ENCODE measurements at places on chromosomes 2 and 18. TPM values are rescaled to one million over a fixed set of nuclear protein-coding genes. Genes with fewer than 3 reads are reported as not detected.

GRCh38 chr2:164606557-164606956, 14.7 kb downstream of the GRB14 start:
- DNase-seq = no peak

DNA sequence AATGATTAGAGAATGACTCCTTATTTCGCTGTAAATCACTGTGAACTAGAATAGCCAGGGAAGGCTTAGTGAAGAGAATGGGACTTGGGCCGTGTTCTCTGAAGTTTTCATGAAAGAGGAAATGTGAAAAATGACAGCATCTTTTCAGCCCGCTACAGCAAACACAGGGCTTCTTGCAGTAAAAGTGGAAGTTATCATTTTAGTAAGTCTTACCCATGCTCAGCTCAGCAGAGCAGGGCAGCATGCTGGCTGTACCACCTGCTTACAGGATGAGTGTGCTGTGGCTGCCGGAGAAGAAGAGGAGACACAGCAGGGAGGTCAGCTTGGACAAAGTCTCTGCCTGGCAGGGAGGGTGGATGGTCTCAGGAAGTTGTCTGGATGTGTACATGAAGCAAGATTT, 300.7 kb upstream of the DLGAP1 start:
- no peak for DNase-seq

GRCh38 chr2:212732860-212733259, 194.3 kb upstream of the ERBB4 start:
- no peak for DNase-seq

DNA sequence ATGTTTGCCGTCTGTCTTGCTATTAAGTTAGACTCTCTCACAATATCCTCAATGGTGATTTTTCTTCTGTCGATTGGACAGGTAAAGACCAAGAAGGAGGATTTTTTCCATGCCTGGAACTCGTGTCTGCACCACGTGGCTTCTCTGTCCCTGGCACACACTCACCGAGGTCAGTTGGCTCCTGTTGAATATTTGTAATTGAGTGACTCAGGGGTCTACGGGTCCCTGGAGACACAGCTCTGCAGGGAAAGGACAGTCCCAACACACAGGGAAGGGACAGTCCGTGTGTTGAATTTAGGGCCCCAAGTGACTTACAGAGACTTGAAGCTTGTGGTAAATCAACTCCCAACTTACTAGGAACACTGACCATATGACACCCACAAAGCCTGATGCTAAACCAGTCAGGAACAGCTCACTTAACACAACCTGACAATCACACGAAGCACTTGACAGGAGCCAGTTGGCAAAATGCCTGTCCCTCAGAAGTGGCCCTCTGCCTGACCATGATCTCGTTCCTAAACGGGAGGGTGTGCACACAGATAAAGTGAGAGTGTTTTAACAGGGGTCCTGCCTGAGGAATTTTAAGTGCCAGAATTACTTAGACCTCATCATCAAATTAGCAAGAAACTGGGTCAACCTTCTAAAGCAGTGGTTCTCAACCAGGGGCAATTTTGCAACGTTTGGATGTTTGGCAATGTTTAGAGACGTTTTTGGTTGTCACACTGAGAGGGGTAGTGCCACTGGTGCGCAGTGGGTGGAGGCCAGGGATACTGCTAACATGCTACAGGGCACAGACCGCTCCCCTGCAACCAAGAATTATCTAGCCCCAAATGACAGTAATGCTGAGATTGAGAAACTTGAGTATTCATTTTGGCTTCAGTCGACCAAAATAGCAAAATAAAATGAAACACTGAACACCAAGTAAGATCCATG, 88.9 kb upstream of the BCL2L11 start:
- no peak for DNase-seq

GRCh38 chr2:23835988-23836387, 90.9 kb downstream of the ATAD2B start:
- no peak for DNase-seq

- DNase-seq = peak; percentile 91
Observed at GRCh38 chr18:3758531-3758930, 308.6 kb downstream of the TGIF1 start.

GRCh38 chr2:23351388-23352141, 33.4 kb upstream of the KLHL29 start:
- DNase-seq = peak; percentile 70

DNA sequence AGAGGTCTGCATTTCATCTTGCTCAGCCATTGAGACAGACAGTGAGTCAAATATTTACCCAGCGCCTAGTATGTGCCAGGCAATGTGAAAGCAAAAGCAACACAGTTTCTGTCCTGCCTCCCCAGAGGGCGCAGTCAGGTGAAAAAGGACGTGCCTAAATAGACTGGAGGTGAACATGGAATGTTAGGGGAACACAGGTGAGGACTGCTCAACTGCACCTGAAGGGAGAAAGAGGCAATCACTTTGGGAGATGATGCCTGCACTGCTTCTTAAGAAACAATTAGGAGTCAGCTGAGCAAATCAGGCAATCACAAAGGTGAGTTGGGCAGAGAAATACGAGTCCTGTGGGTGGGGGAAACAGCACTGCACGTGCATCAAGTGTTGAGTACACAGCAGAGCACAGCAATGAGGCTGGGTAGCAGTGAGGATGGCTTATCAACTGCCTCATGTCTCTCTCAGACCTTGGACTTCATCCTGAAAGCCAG, 218.3 kb upstream of the SMAD7 start:
- no peak for DNase-seq

- no peak for DNase-seq
Observed at GRCh38 chr2:236204953-236205352, 36.8 kb upstream of the GBX2 start.

DNA sequence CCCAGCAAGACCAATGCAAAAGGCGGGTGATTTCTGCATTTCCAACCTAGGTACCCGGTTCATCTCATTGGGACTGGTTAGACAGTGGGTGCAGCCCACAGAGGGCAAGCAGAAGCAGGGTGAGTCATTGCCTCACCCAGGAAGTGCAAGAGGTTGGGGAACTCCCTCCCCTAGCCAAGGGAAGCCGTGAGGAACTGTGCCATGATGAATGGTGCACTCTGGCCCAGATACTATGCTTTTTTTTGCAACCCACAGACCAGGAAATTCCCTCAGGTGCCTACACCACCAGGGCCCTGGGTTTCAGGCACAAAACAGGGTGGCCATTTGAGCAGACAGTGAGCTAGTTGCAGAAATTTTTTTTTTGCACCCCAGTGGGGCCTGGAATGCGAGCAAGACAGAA, 662.6 kb upstream of the ACVR2A start:
- no peak for DNase-seq

- DNase-seq = no peak
Observed at GRCh38 chr2:177465400-177466138, 73.0 kb downstream of the AGPS start.

DNA sequence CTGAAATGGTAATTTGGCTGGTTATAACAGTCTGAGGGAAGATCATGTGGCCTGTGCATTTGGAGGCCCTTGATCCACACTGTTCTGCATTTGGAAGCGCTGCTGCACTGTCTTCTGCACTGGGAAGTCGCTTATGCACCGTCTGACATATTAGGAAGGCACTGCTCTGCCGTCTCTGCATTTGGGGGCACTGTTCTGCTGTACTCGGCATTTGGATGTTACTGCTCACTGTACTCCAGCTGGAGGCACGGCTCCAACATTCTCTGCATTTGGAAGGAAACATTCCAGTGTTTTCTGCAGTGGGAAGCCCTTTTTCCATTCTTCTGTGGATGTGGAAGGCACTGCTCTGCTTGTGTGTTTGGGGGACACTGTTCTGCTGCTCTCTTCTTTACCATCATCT, 9.6 kb upstream of the PROM2 start:
- DNase-seq = no peak

GRCh38 chr2:196331851-196332250, 160.5 kb upstream of the STK17B start:
- DNase-seq = no peak

- no peak for DNase-seq
Observed at GRCh38 chr2:191995285-191995684, 148.4 kb upstream of the CAVIN2 start.

DNA sequence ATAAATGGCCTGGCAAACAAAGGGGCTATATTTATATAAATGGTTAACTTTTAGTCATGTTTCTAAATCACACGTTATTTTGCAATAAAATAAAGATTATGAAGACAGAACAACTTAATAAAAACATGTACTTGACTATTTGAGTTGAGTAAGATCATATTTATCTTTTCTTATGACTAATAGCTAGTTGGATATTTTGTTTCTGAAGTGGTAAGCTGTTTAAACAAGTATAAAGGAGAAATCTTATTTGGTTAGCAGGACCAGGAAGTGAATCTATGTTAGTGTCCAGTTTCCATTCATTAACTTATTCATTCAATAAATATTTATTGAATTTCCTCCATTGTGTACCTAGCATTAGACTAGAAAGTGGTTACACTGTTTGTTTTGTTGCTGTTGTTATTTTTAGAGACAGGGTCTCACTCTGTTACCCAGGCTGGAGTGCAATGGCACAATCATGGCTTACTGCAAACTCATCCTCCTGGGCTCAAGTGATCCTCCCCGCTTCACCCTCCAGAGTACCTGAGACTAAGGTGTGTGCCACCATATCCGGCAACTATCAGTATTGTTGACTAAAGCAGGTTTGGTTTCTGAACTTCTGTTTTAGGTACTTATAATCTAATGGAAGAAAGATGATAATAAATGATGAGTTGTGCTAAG, 312.6 kb downstream of the DPP10 start:
- DNase-seq = no peak

- DNase-seq = no peak
Observed at GRCh38 chr18:9609190-9609589, 5.2 kb downstream of the PPP4R1 start.

GRCh38 chr2:12723736-12724463, 7.2 kb downstream of the TRIB2 start:
- DNase-seq = no peak

GRCh38 chr18:2971741-2972552, 41.0 kb downstream of the LPIN2 start:
- no peak for DNase-seq

GRCh38 chr2:196284866-196285557, 113.6 kb upstream of the STK17B start:
- DNase-seq = no peak

DNA sequence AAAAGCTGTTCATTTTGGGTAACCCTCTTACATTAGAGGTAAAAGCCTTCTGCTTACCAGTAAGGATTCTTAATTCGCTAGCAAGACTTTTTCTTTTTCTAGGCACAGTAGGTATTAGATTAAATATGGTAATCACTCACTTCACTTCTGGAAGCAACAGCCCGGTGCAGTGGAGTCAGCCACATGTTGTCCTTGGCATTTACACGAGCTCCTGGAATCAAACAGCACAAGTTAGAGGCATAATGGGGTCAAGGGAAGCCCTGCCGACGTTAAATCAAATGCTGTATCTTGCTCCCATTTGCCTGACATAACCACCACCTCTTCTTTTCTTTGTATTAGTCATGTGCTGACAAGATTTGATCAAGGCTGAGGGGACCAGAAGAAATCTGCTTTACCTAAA, 174.1 kb downstream of the ANKRD44 start:
- DNase-seq = no peak

HAUS1 gene
- total RNA-seq = 22.9 TPM

OR6B2 gene
- total RNA-seq = not detected

ACADL gene
- 0.32 TPM for total RNA-seq

POTEI gene
- not detected for total RNA-seq

RIT2 gene
- not detected for total RNA-seq

CYTIP gene
- total RNA-seq = 1.3 TPM

GALNT5 gene
- total RNA-seq = 3.0 TPM

OTOS gene
- total RNA-seq = not detected

C1QL2 gene
- total RNA-seq = not detected

ATP9B gene
- total RNA-seq = 12.4 TPM

NEU2 gene
- not detected for total RNA-seq

POTEC gene
- not detected for total RNA-seq

PTPRM gene
- total RNA-seq = 97.6 TPM

KCNIP3 gene
- total RNA-seq = 4.5 TPM

All from NCI-H460 (cell line).